GOT3 (cell line): ENCODE measurements at places on chromosomes 6 and 20.
A peak's percentile ranks its signal among the peaks of the same experiment; 100 is the strongest.

DNA sequence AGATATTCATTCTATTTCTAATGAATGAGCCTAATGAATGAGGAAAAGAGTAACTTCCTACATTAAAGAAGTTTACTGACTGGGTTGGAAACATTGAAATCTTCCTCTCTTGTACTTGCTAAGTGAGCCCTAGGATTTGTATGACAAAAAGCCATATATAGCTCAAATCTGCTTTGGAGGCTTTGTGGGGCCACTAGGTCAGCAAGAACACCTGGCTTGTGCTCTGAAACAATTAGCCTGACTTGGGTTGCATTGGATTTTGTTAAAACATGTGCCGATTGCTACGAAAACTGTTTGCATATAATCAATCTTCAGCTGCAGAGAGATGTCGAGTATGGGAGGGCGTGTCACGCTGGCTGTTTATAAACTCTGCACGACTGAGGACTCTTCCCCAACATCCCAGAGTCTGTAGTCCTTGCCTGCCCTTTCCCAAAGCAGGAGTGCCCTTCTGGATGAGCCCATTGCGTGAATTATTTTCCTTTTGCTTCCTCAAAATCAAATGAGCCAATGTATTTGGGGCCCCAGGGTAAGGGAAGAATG, 684.8 kb downstream of the DHX35 start:
- DNase-seq: no peak

DNA sequence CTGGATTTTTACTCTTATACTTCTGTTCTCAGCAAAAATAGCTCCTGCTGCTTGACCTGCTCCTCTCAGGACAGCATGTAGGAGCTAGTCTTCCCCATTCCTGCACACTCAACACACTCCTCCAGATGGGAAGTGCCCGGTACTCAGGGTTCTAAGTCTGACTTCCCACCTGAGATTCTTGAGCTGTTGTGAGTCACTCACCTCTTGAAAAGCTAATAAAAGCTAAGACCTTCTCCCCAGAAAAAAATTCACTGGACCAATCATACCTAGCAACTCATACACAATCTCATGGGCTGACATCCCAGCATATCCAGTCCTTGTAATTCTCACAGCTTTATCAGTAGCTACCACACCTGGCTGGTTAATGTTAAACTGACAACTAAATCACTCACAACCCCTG, 53.5 kb downstream of the TRPC4AP start:
- DNase-seq: no peak

GRCh38 chr6:156821707-156822106, 44.5 kb downstream of the ARID1B start:
- no peak for DNase-seq

DNA sequence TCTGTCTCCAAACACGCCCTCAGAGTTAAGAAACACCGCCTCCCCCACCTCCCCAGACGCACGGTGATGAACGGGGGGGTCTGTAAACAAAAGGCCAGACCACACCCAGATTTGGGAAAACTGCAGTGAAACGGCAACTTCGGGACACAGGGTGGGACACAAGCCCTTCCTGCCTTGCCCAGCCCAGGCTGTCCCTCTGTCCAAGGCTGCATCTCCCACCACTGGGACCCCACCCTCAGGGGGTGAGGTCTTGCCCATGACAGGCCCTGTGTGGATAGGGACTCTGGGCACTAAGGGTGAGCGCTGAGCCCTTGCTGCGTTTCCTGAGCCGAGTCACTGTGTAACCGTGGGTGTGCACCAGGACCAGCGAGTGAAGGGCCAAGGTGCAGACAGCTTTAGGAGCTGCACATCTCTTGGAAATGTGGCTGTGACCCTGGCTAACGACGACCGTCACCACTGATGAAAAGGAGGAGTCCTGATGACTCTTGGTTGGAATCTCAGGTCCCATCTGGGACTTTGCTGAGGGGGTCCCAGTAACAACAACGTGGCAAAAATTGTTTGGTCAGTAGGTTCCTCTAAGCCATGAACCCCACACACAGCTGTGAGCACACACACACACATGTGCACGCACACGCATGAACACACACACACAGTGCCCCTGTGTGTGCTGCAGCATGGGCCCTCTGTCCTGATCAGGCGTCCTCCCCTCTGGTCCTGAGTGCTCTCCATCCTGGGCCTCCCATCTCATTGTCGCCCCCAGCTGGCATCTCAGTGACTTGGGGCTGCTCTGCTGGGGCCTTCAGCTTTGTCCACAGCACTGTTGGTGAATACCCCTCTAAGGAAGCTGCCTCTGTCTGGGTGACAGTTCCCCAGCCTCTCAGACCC, 100.6 kb downstream of the RAMACL start:
- DNase-seq: no peak

DNA sequence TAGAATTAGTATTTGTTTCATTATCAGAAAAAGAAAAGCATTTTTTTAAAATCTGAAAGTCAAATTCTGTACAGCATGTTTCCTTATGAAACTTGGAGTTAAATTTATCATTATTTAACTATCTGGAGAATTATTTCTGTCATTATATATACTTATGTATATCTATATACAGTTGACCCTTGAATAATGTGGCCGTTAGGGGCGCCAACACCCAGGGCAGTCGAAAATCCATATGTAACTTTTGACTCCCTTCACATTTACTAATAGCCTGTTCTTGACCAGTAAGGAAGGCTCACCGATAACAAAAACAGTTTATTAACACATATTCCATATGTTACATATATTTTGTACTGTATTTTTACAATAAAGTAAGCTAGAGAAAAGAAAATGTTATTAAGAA, 341.2 kb downstream of the ADGRB3 start:
- no peak for DNase-seq

DNA sequence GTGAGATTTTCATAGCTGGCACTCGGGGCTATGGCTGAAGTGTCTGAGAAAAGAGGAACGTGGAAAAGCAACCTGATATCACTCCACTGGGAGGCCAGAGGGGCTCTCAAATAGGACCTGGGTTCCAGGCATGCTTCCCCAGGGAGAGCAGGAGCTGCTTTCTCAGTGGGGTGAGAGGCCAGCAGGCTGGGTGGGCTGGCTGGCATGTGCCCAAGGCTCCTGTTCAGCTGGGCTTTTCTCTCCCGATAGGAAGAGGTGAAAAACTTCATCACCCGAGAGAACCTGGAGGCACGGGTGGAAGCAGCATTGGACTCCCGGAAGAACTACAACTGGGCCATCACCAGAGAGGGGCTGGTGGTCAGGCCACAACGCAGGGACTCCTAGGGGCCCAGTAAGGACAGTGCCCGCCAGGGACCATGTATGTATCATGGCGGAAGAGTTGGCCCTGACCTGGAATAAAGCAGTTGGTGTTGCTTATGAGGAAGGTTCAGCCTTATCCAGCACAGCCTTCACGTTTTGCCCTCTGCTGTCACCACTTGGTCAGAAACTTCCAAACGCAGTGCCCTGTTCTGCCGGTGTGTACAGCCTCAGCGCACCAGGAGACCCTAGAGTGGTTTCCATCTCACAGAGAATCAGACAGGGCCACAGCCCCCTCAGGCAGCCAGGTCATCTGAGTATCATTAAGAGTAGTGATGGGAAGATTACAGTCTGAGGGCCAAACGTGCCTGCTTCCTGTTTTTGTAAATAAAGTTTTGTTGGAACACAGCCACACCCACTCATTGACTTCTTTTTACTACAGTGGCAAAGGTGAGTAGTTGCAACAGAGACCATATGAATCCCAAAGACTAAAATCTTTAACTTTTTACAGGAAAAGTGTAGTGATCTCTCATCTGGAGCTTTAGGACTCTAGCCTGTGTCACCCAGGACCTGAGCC, 1.9 kb downstream of the MRPS26 start:
- no peak for DNase-seq

- peak; percentile 90 for DNase-seq
These were observed at the start of gene TPX2 for GRCh38 chr20:31738729-31739549. Gene TPX2, plus strand, starts transcription at chr20:31739290. Its CDS starts 18,187 bp downstream, at chr20:31757477.

DNA sequence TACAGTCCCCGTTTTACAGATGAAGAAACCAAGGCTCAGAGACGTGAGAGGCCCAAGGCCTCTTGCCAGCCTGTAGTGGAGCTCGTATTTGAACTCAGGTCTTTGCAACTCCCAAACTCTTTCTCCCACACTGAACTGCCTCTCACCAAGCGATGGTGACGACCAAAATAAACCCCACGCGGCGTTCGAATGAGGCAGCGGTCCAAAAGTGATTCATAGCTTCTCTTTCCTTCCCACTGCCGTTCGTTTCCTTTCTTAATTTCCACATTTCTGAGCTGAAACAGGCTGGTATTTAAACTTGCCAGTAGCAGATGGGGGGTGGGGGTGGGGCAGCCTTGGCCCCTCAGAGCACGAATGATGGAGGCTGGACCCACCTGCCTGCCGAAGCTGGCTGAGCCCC, 252.9 kb upstream of the KCNG1 start:
- DNase-seq: no peak

DNA sequence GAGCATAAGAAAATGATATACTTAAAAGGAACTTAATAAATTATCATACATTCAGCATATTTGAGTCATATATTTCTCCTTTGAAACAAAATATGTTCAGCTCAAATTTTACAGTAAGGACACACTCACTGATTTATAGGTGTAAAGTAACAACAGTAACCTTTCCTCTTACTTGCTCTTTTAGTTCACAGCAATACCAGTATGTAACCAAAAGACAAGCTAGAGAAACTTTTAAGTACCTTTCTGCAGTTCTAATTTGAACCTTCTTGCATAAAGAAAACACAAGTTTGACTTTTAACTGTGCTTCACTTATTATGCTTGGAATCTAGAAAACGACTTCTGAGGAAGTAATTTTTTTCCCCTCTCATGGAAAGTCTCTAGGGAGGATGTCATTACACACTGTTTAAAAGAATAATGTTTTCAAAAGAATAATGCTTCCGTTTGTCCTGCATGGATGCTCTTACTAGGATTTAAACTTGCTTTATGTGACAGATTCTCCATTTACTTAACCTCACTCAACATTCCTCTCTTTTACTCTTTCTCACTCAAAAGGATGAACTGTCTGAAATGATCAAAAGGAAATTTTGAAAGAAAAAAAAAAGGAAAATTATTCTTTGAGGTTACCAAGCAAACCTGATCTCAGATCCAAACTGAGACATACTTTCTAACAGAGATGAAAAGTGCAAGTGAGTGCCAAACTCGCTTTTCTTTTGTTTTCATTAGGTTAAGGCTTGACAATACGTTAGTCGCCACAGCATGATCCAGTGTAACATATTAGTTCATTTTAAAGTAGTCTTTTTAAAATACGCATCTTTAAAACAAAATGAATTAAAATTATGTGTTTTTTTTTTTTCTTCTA, 22.4 kb upstream of the CALHM6 start:
- DNase-seq: no peak

- DNase-seq: no peak
These were observed 120.0 kb downstream of the FOXC1 start for GRCh38 chr6:1729750-1730140.

DNA sequence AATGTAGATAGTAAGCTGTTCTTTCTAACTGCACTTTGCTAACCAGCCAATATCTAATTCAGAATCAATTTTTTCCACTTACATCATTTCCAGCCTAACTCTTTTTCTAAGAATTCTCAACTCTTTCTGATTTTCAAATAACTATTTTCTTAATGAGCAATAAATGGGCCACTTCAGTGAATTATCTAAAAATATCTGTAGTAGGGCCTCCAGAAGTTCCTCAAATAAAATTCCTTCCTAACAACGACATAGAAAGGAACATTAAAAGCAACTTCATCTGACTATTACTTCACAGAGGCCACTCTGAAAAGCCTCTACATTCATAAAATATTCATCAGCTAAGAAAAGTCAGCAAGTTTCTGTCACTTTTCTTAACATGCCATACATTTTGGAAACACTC, 4.8 kb downstream of the COL12A1 start:
- DNase-seq: no peak

- DNase-seq: no peak
These were observed 79.9 kb downstream of the VGLL2 start for GRCh38 chr6:117345292-117345610.

GRCh38 chr6:39879535-39879934, 54.7 kb downstream of the MOCS1 start:
- no peak for DNase-seq

DNA sequence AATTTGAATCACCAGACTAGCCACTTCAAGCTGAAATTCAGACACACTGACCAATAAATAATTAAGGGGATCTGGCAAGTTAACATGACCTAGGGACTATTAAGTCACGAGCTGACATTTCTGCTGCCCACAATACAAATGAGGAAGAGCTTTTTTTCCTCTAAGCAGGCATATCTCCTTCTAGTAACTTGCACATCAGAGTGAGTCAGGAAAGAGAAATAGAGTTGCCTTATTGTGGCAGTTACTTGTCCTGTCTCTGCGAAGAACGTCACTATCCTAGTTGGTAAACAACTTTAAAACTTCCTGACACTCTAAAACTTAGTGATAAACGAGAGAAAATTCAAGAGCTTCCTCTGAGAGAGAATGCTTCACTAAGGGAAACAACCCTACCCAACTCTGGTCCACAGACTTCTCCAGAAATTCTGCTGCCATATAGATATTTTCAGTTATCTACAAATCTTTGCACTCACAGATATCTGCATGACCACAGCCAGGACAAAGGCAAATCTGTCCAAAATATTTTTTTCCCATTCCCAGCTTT, 4.2 kb downstream of the PLA2G7 start:
- DNase-seq: no peak

GRCh38 chr6:39439342-39440038, 117.0 kb upstream of the KCNK16 start:
- DNase-seq: no peak

DNA sequence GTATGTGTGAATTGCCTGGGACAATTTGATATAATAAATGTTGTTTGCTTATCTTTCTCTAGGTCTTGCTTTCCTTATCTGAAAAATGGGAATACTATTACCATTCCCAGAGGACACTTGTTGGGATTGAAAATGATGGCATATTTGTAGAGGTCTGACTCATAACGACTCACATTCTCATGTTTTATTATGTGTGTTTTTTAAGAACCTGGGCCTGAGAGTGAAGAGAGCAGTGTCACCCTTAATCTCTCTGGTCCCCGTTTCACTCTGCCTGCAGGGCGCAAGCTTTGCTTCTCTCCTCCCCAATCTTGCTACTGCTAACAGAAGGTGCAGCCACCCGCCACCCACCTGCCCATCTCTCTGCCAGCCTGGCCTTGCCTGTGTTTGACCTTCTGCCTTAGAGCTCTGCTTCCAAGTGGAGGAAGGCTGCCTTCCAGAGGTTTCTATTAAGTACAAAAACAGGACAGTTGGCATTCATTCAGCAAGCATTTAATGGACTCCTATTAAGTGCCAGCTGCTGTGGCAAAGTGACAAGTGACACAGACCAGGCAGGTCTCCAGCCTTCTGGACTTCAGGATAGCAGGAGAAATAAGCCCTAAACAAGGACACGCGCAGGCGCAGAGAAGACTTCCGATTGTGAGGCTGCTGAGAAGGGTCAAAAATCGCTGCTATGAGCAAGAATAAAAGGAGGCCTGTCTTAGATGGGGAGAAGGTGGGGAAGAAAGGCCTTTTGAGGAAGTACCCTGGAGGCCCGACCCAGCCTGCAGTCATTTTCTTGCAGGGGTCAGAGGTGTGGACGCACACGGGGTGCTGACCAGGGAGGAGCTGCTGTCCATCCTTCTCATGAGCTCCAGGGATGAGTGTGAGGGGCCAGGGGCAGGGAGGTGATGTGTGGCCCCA, 112.5 kb downstream of the JPH2 start:
- no peak for DNase-seq
